Stimulated activated CD4-positive, alpha-beta T cell treated with anti-CD3 and anti-CD28 coated beads, Interleukin-1b, Interleukin-23, amount 100 ng/mL, for 1 hour (primary cell): ENCODE measurements at places on chromosomes 2 and 18.

GRCh38 chr2:60504049-60504448 lies 49.4 kb downstream of the BCL11A start:
- no peak for DNase-seq

DNA sequence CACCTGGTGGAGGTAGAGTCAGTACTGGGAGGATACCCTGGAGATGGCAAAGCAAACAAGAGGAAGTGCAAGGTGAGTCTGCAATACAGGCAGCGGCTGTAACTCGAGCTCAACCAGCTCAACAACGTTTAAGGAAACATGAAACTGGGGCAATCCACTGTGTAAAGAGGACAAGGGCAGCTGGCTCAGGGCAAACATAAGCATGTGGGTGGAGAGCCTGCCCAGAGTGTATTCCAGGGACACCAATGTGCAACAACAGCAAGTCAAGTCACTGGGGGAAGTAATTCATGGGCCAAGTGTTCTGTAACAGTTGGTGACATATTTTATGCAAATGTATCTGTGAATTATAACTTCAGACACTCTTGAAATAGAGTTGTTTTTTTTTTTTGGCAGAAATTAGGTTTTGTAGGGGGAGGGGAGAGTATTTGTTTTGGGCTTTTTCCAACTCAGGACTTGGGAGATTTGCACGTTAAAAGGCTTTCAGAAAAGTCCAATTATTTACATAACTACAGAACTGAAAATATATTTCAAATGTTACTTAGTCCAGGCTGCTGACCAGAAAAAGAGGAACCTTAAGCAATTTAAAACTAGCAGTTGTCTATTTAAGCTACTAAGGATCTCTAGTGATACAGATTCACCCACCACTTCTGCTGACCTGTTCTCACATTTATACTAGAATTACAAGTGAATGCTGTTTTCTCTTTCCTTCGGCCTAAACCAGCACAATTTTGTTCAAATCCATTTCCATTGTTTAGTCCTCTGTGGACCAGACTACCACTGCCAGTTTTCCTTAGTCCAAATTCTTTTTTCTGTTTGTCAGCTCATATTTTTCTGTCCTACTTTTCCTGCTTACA lies 18.6 kb downstream of the NRXN1 start:
- no peak for DNase-seq

- no peak for DNase-seq
Observed at GRCh38 chr2:37869771-37870170, 55.3 kb upstream of the RMDN2 start.

- DNase-seq = peak; percentile 50
Observed at GRCh38 chr18:48777026-48777743, 173.6 kb downstream of the SMAD7 start.

DNA sequence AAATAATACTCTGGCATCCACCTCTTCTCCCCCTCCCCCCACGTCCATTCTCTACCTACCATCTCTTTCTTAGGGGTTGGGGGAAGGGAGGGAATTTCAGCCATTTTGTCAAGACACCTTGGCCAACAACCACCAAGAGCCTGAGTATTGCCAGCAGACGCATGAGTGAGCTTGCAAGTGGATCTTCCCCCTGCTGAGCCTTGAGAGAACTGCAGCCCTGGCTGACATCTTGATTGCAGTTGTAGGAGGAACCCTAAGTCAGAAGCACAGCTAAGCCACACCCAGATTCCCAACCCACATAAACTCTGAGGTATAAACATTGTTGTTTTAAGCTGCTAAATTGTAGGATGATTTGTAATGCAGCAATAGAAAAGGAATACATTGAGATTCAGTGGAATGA lies 165.6 kb downstream of the TMEFF2 start:
- no peak for DNase-seq

- DNase-seq = no peak
Observed at GRCh38 chr18:5868218-5868854, 27.0 kb downstream of the TMEM200C start.

DNA sequence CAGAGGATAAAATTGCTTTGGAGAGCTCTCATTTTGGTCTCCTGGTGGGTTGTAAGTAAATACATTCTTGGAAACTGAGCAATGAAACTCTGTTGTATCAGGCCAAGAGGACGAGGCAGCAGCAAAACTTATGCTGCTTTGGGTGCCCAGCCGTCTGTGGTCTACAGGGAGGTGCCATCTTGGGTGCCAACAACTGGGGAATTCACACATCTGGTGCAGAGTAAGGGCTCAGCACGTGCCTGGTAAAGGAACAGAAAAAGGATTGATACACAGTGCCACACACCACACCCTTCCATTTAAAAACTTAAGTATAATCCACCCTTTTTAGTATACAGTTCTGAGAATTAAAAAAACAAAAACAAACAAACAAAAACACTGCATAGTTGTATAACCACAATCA lies 221.9 kb downstream of the TSN start:
- DNase-seq = no peak

- DNase-seq = no peak
Observed at GRCh38 chr2:28779001-28779400, 27.4 kb downstream of the PPP1CB start.

- DNase-seq = no peak
Observed at GRCh38 chr2:146295080-146295670, 1549.7 kb upstream of the ACVR2A start.

GRCh38 chr2:204074456-204074855 lies 137.9 kb downstream of the ICOS start:
- DNase-seq = no peak

- DNase-seq = no peak
Observed at GRCh38 chr2:63438181-63438580, 150.1 kb downstream of the WDPCP start.

DNA sequence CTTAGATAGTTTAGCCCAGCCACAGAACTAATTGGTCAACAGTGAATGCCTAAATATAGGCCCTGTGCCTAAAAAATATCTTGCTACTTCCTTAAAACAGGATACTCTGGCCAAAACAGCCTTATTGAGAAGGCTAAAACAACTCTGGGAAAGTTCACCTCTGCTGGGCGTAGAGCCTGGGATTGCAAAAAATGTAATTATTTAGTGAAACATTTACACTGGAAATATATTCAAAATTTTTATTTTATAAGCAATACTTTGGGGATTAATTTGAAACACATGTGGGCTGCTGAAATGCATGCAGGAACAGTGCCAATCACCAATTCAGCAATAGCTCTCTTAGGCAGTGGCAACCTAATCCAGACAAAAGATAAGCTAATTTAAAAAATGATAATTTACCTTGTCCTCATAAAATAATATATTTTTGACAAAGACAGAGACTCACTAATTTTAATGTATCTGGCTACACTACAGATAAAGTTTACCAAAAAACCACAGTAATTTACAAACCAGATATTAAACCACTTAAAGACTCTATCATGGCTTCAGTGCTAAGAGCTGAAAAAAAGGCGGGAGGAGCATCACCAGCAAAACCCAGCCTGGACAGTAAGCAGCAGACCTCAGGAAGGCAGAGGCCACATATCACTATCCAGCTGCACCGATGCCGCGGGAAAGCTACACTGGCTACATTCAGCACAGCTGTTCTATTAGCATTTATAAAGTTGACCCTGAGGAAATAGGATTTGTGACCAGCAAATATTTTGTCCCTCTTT lies 18.5 kb downstream of the TRAK2 start:
- no peak for DNase-seq

DNA sequence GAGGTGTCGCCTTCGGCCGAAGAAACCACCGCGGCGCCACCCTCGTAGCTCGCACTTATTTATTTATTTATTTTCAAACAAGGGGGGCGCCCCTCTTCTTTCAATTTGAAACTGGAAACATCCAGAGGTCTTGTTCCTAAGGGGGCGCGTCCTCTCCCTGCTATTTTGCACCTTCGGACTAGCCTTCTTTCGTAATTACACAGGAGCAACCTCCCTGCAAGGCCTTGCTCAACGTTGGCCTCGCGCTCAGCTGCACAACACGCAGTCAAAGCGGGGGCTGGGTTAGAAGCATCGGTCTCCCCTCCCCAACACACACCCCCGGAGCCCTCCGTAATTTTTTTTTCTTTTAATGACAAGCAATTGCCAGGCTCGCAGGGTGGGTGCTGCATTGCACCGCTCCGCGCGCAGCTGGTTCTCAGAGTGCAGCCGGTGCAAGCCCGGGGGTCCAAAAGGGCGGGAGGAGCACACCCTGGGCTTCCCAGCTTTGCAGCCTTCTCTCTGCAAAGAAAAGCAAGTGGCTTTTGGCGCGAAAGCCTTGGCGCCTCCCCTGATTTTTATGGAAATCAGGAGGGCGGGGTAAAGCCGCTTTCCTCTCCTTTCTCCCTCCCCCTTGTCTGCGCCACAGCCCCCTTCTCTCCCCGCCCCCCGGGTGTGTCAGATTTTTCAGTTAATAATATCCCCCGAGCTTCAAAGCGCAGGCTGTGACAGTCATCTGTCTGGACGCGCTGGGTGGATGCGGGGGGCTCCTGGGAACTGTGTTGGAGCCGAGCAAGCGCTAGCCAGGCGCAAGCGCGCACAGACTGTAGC lies at the start of gene MYCN:
TSS of gene MYCN (plus strand) at position 697 of the 807 bp plus-strand sequence. CDS start 1,515 bp downstream, outside the sequence.
- DNase-seq = no peak

DNA sequence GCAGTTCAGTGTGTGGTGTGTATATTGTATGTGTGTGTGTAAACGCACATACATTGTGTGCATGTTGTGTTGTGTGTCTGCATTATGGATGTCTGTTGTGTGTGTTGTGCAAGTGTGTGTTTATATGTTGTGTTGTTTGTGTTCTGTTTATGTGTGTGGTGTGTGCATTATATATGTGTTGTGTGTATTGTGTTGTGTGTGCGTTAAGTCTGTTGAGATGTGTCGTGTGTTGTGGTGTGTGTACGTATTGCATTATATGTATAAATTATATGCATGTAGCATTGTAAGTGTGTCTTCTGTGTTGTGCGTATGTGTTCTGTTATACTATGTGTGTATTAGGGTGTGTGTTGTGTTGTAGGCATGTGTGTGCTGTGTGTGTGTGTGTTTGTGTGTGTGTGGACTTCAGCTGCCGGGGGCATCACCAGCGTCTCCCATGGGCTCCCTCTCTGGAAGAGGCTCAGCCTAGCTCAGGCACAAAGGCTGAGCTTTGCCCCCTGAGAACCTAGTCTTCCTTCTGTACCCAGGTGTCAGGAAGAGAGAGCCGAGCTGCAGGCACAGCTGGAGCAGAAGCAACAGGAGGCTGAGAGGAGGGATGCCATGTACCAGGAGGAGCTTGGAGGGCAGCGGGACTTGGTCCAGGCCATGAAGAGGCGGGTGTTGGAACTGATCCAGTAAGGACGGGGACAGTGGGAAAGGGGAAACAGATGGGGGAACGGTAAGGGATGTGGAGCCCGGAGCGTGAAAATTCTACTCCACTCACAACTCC lies 13.7 kb downstream of the RUFY4 start:
- no peak for DNase-seq

DNA sequence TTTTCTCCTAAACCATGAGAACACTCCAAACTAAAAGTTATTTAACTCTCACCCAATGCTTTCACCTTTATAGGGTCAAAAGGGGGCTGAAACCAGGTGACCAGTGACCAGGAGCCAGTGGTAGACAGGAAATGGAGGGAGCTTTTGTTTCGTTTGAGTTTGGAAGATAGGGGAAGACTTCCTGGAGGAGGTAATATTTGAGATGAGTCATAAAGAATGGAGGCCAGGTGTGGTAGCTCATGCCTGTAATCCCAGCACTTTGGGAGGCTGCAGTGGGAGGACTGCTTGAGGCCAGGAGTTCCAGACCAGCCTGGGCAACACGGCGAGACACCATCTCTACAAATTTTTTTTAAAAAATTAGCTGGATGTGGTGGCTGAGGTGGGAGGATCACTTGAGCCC lies 8.5 kb downstream of the FAM161A start:
- DNase-seq = no peak

GRCh38 chr18:26268454-26268853 lies 42.2 kb downstream of the TAF4B start:
- DNase-seq = no peak

DNA sequence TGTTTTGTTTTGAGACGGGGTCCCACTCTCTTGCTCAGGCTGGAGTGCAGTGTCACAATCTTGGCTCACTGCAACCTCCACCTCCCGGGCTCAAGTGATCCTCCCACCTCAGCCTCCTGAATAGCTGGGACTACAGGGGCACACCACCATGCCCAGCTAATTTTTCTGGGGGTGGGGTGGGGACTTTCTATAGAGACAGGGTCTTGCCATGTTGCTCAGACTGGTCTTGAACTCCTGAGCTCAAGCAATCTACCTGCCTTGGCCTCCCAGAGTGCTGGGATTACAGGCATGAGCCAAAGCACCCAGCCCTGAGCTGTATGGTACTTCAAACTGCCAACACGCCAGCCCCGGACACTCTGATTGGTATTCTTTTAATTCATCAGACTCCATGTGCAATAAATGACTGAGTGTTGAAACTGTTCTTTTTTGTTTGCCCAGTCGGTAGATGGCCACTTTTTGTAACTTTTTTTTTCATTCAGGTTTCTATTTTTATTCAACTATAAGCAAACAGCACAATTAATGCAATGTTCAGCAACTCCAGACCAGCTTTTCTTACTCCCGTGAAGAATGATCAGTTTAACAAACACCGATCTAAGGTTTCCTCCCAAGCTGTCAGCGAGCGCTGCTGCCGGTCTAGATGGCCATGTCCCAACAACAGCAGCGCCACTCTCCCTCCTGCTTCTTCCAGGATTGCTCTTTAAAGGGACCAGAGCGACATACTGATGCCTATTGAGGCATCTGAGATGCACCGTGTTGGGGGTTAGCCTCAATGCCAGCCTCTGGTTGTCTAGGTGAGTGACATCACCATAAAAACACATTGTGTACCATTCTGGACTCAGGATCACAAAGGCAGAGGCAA lies 12.5 kb upstream of the TGOLN2 start:
- no peak for DNase-seq

GRCh38 chr18:55592106-55592505 lies 4.1 kb upstream of the TCF4 start:
- DNase-seq = no peak

GRCh38 chr2:24164416-24164973 lies 10.4 kb upstream of the FAM228A start:
- DNase-seq = peak; percentile 5

DNA sequence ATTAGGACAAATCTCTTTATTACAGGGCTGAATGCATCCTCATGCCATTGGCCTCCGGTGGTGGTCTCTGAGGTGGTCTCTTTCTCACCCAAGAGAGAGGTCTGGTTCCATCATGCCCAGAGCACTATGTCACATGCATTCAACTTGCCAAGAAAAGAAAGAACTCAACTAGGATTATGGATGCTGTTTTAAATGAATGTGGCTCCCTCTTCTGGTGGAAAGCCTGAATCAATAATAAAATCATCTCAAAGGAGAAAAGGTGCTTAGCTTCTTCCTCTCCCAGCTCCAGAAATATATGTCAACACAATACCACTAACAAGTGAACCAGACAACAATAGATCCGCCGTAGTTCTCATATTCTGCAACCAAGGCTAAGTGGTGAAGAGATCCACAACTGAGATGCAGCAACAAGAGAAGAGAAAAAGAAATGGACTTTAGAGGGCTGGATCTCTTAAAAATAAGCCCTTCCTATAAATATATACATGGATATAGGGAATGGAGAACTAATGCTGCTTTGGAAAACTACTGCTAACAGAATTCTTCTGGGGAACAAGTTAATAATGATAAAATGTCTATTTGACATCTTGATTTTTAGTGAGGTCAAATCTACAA lies 396.8 kb downstream of the NCKAP5 start:
- no peak for DNase-seq

GRCh38 chr2:162968306-162968705 lies 129.7 kb upstream of the KCNH7 start:
- DNase-seq = no peak
